Stimulated activated CD4-positive, alpha-beta T cell treated with anti-CD3 and anti-CD28 coated beads, Interleukin-2, amount 100 ng/mL, for 24 hours (primary cell): ENCODE measurements at places on chromosomes 16 and 17.
A peak's percentile ranks its signal among the peaks of the same experiment; 100 is the strongest.

DNA sequence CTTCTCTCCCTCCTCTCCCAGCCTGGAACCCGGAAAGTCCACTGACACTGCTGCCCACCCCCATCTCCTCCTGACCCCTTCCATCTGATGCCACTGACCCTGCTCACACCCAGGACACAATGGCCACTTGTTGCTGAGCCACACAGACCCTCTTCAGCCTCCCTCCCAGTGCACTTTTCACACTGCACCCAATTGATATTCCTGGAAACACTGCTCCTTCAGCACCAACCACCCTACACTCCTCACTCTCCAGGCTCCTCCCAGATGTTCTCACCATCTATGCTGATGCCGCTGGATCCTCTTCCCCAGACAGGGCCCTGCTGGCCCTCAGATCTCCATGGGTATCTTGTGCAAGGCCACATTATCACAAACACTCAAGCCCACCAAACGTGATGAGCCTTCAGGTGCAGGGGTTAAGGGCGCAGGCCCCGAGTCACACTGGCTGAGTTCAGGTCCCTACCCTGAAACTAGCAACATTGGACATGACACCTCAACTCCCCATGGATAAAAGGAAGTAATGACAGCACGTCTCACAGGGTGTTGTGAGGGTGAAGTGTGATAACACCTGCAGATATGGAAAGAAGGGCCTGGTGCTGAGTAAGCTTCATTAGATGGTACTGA, 238.1 kb downstream of the ZNF423 start:
- DNase-seq, result no peak

DNA sequence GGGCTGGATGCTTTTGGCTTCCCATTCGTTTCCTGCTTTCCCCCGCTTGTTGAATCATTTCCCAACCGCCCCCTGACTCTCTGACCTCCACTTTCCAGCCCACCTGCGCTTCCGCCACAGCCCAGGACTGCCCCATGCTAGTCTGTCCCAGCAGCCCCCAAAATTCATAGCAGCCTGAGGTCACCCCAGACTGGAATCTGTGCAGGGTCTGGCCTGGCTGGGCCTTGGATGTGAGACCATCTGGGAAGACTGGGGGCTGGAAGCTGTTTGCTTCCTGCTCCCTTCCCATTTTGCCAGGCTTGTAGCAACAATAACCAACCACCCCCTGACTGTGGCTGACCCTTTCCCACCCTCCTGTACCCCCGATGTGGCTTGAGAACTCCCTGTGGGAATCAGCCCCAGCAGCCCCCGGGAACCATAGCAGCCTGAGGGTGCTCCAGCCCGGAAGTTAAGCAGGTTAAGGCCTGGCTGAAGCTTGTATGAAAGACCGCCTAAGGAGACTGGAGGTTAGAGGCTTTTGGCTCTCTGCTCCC, 2290.8 kb downstream of the TP53TG3F start:
- peak; percentile 8 for DNase-seq

- no peak for DNase-seq
Measured at GRCh38 chr17:58421711-58422110, 4.4 kb upstream of the RNF43 start.

GRCh38 chr17:8474826-8475225, 39.1 kb downstream of the NDEL1 start:
- no peak for DNase-seq

DNA sequence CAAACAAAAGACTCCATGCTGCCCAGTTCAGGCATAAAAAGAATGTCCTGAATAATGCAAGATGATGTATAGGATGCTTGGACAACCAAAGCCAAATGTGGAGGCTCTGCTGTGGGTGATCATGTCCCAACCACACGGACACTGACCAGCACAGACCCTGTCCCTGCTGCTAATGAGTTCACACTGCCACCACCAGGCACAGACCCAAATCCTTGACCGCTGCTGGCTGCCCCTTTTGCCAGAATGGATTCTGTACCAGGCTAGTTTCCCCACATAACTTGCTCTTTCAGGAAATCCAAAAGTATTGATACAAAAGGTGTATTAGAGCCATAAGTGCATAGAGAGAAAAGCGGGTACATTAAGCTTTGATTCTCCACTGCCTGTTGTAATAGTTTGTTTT, 60.9 kb downstream of the XYLT1 start:
- no peak for DNase-seq

GRCh38 chr17:57506774-57507127, 238.3 kb downstream of the CCDC182 start:
- no peak for DNase-seq

DNA sequence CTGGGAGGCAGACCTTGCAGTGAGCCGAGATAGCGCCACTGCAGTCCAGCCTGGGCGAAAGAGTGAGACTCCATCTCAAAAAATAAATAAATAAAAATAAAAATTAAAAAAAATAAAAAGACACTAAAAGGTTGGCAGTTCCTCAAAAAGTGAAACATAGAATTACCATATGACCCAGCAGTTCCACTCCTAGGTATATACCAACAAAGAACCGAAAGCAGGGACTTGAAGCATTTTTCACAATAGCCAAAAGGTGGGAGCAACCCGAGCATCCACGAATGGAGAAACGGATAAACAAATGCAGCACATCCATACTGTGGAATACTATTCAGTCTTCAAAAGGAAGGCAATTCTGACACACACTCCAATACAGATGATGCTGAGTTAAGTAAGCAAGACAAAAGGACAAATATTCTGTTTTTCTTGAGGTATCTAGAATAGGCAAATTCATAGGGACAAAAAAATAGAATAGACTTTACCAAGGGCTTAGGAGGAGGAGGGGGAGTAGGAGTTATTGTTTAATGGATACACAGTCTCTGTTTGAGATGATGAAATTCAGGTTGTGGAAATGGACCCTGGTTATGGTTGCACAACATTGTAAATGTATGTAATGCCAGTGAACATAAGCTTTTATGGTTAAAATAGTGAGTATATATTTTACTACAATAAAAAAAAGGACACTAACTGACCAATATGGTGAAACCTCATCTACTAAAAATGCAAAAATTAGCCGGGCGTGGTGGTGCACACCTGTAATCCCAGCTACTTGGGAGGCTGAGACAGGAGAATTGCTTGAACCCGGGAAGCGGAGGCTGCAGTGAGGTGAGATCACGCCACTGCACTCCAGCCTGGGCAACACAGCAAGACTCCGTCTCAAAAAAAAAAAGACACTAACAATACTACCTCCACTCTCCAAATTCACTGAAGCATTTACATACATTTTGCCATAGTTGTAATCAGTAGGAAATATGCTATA, 27.0 kb upstream of the SLC35B1 start:
- no peak for DNase-seq

GRCh38 chr17:44360826-44361225, 2.8 kb downstream of the FAM171A2 start:
- no peak for DNase-seq

DNA sequence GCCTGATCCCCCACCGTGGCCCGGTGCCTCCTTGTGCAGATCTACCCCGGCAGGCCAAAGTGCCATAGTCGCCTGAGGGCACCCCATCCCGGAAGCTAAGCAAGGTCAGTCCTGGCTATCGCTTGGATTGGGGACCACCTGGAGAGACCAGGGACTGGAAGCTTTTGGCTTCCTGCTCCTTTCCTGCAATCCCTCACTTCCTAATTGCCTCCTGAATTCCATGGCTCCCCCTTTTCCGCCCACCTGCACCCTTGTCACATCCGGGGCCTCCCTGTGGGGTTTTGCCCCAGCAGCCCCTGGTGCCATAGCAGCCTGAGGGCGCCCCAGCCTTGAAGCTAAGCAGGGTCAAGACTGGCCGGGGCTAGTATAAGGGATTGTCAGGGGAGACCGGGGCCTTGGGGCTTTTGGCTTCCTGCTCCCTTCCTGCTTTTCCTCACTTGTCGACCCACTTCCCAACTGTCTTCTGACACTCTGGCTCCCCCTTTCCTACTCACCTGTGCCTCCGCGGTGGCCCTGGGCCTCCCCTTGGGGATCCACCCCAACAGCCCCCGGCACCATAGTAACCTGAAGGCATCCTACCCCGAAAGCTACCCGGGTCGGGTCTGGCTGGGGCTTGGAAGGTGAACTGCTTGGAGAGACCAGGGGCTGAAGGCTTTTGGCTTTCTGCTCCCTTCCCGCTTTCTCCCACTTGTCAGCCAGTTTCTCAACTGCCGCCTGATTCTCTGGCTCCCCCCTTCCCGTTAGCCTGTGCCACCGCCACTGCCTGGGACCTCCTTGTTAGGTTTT, 2293.6 kb downstream of the TP53TG3F start:
- DNase-seq, result no peak

GRCh38 chr16:53484542-53484941, 18.5 kb downstream of the AKTIP start:
- DNase-seq, result no peak

GRCh38 chr17:6380915-6381438, 53.9 kb downstream of the AIPL1 start:
- DNase-seq, result no peak

- no peak for DNase-seq
Measured at GRCh38 chr17:12348476-12348875, 317.2 kb upstream of the MYOCD start.

DNA sequence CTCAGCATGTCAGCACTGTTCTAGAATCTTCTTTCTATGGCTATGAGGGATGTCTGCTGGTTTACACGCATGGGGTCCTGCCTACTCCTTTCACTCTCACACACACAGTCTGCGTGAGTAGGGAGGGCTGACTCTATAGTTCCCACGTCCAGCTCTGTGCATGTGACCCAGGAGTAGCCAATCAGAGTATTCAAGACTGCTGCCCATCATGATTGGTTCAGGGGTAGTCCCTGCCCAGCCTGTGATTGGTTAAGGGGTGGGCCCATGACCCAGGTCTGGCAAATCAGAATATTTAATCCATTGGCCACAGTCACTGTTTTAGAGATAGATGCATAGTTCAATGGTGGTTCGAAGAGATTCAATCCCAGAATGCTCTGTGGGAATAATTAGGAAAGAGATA, 151.3 kb upstream of the IRX3 start:
- no peak for DNase-seq

- no peak for DNase-seq
Measured at GRCh38 chr16:15701975-15702970, 52.2 kb downstream of the NDE1 start.
